HT1080 (cell line): ENCODE measurements at places on chromosomes 11 and 22. TPM values are rescaled to one million over a fixed set of nuclear protein-coding genes. Genes with fewer than 3 reads are reported as not detected.

- no peak for DNase-seq
Measured at GRCh38 chr11:111792955-111793500, 26.8 kb upstream of the PPP2R1B start.

DNA sequence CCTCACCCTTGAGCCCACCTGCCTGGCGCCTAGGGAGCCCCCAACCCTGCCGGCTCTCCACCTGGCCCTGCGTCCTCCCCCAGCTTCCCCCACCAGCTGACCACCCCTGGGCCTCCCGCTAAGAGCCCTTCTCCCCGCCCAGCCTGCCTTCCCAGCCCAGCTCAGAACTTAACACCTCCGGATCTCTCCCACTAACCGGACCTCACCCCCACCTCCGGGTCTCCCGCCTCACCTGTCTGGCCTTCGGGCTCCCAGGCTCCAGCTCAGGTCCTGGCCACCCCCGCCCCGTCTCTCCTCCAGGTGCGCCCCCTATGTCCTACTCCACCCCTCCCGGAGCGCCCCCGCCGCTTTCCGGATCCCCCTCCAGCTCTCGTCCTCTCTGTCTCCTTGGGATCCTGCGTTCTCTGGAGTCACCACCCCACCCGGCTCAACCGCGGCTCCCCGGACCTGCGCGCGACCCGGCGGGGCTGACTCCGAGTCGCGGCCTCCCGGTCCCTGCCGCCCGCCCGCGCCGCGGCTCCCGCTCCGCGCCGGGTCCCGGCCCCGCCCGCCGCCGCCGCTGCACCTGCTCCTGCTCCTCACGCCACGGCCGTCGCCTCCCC, at the start of gene KCNJ11:
Gene KCNJ11 (minus strand): TSS at position 51 of the 602 bp plus-strand sequence. CDS start 568 bp downstream, outside the sequence.
- DNase-seq, result no peak

DNA sequence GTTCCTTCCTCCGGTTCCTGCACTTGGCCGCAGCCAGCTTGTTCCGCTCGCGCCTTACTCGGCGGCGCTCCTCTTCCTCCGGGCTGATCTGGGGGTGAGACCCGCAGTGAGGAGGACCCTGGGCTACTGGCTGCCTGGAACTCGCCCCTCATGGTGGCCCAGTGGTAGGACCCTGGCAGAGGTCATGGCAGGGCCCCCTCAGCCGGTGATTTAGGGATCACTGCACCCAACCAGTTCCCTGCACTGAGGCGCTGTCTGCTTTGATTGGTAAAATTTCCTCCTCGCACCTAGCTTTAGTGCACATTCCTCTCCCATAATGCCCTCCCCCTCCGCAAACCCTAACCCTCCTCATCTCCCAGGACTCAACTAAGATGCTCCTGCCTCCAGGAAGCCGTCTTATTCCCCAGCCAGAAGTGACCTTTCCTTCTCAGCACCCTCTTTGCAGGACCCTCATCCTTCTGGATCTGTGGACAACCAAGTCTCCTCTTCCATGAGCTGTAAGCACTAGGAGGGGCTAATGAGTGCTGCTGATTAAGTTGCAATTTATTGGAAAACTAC, 3.6 kb downstream of the CCDC85B start:
- peak; percentile 61 for DNase-seq

DNA sequence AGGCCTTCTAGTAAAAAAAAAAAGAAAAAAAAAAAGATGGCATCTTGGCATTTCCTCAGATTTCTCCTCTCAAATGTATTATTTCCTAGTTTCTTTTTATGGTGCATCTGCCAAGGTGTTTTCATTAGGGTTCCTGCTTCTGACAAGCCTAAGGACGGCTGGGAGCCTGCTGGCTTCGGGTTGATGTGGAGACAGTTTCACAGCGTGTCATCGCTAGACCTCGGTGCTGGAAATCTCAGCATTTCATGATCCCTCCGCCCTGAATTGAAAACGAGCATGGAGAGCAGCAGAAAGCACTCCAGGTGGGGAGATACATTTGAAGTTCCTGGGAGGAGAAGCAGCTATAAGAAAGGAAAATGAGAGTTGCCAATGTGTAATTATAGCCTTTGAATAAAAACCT, 283.9 kb upstream of the CNTN5 start:
- no peak for DNase-seq

- DNase-seq, result no peak
Measured at GRCh38 chr11:66953081-66953833, 4.9 kb downstream of the PC start.

- DNase-seq, result peak; percentile 77
Measured at GRCh38 chr22:36470162-36470993, 11.1 kb downstream of the TXN2 start.

DNA sequence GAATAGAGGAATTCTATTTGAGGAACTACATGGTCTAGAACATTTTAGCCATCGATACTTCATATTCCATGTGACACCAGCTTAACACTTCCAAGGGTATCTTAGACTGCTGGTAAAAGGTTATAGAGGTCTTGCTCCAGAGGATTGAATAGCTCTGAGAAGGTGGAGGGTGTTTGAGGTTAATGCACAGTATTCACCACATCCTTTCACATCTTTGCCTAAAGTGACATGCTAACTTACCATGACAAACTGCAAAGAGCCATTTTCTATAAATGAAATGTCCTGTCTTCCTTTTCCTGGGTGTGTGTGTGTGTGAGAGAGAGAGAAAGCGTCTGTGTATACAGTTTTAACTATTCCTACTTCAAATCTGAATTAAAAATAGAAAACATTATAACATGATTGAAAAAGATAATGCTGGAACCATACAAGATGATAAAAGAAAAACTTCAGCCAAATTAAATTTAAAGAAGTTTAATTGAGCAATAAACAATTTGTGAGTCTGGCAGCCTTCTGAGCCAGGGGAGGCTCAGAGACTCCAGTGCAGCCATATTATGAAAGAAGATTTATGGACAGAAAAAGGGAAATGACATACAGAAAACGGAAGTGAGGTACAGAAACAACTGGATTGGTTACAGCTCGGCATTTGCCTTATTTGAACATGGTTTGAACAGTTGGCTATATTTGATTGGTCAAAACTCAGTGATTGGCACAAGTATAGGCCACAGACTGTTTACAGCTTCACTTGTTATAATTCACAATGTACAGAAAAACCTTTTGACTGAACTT, 320.9 kb upstream of the CCDC179 start:
- peak; percentile 9 for DNase-seq

GRCh38 chr22:46262449-46263215, 511 bp downstream of the PKDREJ start:
- DNase-seq, result no peak

- no peak for DNase-seq
Measured at GRCh38 chr11:5631969-5632635, 7.3 kb downstream of the TRIM34 start.

DNA sequence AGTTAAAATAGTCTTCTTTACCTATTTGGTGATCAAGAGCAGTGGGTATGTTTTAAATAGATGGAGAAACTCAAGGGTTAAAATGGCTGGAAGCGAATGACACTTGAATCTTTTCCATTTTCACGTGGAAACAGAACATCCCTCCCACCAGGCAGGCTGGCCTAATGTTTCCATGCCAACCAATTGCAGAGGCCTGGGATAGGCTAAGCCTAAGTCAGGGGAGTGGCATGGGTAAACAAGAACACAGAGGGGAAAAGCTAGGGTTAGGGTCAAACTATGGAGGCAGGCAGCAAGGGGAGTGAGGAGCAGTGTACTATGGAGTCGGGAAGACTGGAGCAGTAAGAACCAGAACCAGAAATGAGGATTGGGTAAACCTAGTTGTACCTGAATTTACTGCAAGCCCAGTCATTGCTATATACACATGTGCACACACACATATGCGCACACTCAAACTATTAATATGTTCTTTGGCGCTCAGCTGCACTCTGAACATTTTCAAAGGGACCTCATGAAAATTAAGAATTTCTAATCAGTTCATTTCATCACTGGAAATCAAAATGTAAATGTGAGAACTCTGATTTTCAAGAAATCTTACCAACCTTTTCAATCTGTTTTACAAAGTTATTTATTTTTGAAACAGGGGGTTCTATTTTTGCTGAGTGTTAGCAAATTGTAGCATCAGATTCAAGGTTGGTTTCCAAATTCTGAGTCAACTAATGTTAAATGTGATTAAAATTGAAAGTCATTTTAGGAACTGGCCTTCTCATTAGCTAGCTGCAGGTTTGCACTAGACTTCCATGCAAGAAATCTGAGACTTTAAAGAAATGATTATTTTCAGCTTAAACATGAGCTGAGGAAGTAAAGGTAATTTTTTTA, 327.0 kb upstream of the CCDC90B start:
- DNase-seq, result no peak

GRCh38 chr11:111162305-111162704, 83.2 kb upstream of the POU2AF2 start:
- no peak for DNase-seq

- peak; percentile 20 for DNase-seq
Measured at GRCh38 chr11:68806931-68807844, 34.5 kb downstream of the CPT1A start.

DNA sequence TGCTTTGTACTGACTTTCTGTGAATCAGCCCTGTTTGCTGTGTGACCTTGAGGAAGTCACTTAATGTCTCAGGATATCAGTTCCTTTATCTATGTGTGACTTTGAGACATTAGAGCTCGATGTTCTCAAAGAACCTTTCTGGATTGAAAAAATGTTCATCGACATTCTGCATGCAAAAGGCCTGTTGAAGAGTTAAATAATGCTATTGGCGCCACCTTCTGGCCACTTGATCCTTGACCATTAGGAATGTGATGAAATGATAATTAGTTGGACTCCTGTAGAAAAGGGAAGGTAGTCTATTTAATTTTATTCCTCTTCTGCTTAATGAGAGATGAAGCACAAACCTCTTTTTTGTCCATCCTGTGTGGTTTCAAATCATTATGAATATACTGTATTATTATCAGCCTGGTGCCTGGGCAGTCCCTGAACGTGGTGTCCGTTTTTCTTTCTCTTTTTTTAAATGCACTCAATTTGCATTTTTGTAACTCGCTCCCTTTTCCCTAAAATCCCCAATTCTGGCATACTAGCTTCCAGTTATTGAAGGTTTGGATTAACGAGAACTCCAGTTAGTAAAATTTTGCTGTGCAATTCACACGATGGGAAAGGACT, 20.7 kb downstream of the ELF5 start:
- DNase-seq, result peak; percentile 49

GRCh38 chr22:30523646-30524489, 18.4 kb upstream of the SEC14L4 start:
- no peak for DNase-seq

DNA sequence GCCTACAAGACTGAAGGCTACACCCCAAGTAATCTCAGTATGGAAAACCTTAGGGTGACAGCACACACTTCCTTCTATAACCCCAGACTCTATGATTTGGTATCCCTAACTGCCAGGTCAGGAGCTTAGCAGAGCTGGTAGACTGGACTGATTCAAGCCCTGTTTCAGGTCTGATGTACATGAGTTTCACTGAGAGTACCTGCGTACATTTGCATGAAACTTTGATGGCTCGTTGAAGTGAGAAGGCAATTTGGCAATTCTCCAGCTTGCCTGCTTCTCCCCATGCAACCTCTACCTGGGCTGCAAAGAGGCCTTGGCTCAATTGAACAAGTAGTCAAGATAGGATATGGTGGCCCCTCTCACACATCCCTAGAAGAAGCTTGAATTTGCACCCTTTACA, 10.2 kb downstream of the FIBIN start:
- DNase-seq, result no peak

- DNase-seq, result no peak
Measured at GRCh38 chr11:78641541-78641940, 66.9 kb upstream of the NARS2 start.

- DNase-seq, result peak; percentile 86
Measured at GRCh38 chr11:131867457-131868257, 497.2 kb downstream of the NTM start.

DNA sequence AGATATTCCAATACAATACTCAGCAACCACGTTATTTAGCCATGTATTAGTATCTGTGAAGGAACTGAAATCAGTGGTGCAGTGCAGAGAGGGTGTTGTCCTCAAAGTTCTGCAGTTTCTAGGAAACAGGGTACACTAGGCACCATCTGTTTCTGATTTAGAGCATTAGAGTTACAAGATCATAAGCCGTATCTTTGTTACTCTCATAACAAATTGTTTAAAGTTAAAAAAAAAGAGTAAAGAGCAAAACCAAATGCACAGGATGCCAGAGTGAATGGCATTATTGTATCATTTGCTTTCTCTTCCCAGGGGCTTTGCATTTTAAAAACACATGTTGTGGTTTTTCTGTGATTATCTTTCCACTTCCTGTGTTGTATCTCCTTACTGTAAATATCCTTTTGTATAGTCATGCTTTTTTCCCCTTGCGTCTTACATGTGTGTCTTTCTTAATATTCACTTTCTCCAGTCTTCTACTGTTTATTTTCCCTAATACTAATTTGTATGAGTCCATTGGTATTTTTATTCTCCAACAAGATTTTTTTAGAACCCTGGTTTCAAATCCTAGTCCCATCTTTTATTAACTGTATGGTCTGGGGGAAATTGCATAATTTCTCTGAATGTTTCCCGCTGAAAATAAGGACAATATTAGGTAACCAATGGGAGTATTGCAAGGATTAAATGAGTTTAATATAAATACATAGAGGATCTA, 15.2 kb upstream of the NUP160 start:
- DNase-seq, result peak; percentile 74

DNA sequence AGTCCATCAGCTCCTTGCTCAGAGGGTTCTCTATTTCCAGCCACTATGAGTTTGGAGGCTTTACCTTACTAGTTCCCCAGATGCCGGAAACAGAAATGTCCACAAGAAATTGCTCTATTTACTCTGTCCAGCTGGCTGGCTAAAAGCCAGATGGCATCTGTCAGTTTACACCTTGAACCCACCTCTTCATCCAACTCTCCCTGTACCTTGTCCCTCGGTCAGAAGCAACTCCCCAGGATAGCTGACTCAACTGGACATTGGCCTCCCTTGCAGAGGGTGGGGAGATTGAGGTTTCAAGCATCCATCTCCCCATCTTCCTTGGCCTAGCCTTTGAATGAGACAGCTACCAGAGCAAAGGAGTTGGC, 1.7 kb downstream of the C2CD2L start:
- DNase-seq, result no peak

- peak; percentile 37 for DNase-seq
Measured at GRCh38 chr11:1073261-1073724, 1.4 kb upstream of the MUC2 start.

GRCh38 chr22:37082251-37082873, 27.2 kb downstream of the TMPRSS6 start:
- no peak for DNase-seq

DNA sequence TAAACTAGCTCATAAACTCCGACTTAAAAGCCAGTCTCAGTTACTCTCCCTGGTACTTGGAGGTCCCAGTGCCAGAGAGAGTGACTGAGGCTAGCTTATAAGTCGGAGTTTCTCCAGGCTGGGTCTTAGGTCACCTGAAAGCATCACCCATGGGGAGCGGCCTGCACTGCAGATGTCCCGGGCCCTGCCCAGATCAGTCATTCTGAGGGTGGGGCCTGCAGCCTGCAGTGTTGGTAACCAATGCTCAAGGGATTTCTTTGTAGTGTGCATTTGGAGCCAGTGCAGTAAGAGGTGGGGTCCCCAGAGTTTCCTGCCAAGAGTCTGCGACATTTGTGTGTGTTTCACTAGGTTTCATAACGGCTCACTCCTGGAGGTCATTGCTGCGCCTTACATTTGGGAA, 14.8 kb downstream of the TAB1 start:
- no peak for DNase-seq

Gene TSSK2
- not detected in 2 replicates for total RNA-seq

Gene LMO2
- total RNA-seq, result 0.11 and 1.5 TPM in 2 replicates
